ENCODE measurements at places on chromosomes 6 and 20.
A peak's percentile ranks its signal among the peaks of the same experiment; 100 is the strongest.

- DNase-seq, result no peak
These were observed 89.8 kb upstream of the ADTRP start for GRCh38 chr6:11868392-11868791.

DNA sequence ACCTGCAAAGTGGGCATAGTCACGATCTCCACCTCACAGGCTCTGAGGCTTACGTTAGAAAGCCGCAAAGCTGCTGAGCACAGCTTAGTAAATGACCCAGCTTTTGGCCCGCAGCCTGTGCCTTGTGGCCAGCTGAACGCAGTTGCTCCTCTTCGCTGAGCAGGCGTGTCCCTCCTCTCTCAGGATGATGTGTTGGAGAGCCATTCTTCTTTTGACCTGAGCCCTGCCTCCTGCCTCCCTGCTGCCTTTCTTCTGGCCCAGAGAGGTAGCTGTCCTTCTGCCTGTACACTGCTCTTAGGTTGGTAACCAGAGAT is 47.6 kb upstream of the MYL9 start:
- DNase-seq, result no peak

DNA sequence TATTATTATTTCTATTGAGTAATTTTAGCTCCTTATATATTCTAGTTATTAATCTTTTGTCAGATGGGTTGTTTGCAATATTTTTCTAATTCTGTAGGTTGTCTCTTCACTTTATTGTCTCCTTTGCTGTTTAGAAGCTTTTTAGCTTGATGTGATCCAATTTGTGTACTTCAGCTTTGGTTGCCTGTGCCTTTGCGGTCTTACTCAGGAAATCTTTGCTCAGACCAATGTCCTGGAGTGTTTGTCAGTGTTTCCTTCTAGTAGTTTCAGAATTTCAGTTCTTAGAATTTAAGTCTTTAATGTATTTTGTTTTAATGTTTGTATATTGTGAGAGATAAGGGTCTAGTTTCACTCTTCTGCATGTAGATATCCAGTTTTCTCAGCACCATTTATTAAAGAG is 916.0 kb upstream of the EYS start:
- DNase-seq, result no peak

GRCh38 chr6:130912434-130912833 is 85.2 kb downstream of the SMLR1 start:
- DNase-seq, result no peak

GRCh38 chr20:25623225-25623735 is 534 bp downstream of the NANP start:
- no peak for DNase-seq

GRCh38 chr6:16800942-16801341 is 39.7 kb upstream of the ATXN1 start:
- DNase-seq, result no peak

DNA sequence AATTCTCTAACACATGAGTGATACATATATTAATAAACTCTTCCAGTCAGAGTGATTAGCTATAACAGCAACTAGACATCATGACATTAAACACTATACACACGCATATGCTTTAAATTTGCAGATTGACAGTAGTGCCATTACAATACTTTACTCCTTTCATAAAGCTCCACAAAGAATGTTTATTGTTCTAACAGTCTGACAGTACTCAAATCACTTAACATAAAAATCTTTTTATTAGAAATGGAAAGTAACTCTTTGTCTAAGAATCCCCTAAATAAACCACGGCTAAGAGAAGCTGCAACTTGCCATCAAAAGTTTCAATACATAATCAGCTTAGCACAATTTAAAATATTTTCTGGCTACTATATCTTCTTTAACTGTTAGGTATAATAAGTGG is 24.0 kb downstream of the SNX3 start:
- no peak for DNase-seq

GRCh38 chr6:38225766-38226165 is 406.2 kb downstream of the ZFAND3 start:
- DNase-seq, result no peak

DNA sequence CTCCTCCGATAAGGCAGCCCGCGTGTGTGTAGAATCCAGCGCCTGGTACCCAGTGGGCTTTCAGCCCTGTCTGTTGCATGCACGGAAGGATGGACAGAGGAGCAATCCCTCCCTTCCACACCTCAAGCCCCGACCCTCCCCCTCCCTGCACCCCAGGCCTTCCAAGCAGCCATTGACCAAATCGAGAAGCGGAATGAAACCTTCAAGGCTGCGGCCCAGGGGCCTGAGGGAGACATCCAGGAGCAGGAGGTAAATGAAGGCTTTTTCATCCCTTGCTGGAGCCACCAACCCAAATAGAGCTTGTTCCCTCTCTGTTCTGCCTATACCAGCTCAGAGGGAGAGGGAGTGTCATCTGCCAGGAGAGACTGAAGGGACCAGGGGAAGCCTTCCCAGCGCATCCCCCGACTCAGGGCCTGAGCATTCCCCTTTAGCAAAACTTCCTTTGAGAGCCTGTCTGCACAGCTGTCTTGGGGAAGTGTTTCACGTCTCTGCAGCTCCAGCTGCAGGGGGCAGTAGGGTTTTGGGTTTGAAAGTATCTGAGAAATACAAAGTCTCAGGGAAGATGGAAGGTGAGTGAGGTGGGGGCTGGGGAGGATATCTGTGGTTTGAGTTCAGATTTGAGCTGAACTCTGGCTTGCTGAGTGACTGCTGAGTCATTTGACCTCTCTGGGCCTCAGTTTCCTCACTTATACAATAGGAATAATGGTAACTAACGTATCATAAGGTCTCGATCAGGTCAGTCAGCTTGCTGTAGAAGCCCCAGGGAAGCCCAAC is 16.1 kb downstream of the FGD2 start:
- DNase-seq, result peak; percentile 62

Data from activated naive CD4-positive, alpha-beta T cell (primary cell).